ENCODE measurements at places on chromosomes 6 and 20.

- DNase-seq = no peak
These were observed 6.0 kb upstream of the TJAP1 start for GRCh38 chr6:43471399-43471798.

GRCh38 chr6:144248476-144249301, 36.4 kb upstream of the UTRN start:
- no peak for DNase-seq

GRCh38 chr6:110814102-110815014, 911 bp downstream of the CDK19 start:
- peak; percentile 56 for DNase-seq

DNA sequence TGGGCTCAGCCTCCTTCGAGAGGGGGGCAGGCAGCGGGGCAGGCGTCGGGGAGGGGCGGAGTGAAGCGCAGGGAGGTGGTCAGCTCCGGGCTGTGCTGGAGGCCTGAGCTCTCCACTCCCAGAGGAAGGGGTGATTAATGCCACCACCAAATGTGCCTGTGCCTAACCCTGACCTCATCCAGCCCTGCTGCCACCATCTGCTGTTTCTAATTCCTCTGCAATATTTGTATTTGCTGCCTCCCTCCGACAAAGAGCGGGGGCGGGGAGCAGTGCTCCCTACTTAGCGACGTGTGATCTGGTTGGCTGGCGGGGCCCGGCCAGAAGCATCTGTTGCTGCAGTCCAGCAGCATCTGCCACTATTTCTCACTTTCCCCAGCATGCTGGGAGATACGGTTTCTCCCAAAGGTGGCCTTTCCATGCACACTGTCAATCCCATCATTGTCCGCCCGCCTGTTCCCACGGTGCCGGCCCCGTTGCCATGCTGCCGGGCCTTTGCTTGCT, 47.0 kb downstream of the DLL1 start:
- DNase-seq = no peak

- no peak for DNase-seq
These were observed 335.0 kb upstream of the SYNCRIP start for GRCh38 chr6:85977661-85978060.

- no peak for DNase-seq
These were observed 49.6 kb upstream of the PTPRK start for GRCh38 chr6:128569732-128570679.

DNA sequence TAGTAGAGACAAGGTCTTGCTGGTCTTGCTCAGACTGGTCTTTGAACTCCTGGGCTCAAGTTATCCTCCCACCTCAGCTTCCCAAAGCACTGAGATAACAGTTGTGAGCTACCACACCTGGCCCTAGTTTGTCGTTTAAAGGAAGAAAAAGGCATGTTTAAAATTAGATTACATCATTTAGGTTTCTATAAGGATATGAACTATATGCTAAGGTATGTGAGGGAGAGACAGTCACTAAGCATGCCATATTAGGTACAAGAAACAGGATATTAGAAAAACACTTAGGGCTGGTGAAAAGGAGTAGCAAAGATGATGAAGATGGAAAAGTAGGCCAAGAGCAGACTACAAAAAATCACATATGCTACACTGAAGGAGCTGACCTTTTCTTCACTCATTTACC, 106.4 kb downstream of the ASCC3 start:
- DNase-seq = no peak

- no peak for DNase-seq
These were observed 77.0 kb downstream of the TBX18 start for GRCh38 chr6:84687431-84687830.

DNA sequence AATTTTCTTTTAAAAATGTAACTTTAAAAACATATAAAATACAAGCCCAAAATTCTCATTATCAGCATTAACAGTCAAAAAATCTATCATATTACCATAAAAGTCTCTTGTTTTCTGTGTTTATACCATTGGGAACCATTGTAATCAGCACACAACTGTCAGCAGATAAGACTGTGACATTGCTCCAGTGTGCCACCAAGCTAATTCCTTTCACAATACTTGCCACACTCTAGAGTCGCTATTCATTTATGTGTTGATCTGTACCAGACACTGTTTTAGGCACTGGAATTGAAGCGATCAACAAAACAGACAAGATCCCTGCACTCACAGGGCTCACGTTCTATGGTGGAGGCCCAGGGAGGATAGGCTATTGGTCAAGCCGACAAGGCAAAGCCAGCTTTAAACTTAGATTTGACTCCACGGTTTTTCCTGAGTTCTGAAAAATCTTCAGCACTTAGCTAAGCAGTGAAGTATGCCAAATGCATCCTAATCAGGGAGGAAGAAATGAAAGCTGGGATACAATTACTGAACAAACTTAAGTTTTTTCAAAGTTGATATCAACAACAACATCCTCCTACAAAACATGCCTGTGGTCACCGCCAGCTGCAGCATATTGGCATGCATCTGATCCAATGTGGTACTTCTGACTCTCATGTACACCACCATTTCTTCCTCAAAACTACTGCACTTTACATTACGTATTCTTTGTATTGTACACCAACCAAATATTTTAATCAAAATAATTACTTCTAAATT, 60.5 kb downstream of the GMDS start:
- DNase-seq = no peak

DNA sequence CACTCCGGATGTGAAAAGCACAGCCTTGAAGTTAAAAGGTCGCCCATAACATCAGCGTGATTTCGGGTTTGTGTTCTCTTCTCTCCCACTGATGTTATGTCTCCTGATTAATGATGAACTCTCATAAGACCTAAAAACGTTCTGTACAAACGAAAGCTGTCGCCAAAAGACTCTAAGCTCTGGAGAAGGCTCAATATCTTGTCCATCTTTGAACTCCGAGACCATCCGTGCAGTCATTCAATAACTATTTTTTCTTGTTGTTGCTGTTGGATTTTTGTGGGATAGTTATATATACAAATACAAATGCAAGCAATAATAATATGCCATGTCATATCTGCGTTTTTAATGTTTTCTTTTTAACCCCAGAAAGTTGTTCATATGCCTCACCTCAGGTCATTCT, 291.8 kb upstream of the MARCKS start:
- no peak for DNase-seq

DNA sequence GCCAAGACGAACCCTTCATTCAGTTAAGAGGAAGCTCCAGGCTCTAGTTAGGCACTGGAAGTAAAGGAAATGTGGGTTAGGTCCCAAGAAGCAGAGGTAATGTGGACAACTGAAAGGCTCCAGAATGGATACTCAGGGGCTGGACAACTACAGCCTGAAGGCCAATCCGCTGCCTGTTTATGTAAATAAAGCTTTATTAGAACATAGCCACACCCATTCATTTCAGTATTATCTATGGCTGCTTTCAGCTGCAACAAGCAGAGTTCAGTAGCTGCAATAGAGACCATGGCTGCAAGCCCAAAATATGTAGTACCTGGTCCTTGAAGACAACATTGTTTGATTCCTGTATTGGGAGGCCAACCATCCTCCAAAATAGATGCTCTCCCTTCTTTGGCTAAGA, 100.8 kb upstream of the MRPS10 start:
- no peak for DNase-seq

- no peak for DNase-seq
These were observed 512.8 kb downstream of the MAFB start for GRCh38 chr20:40176098-40176841.

GRCh38 chr6:159594750-159595117, 98.3 kb downstream of the SOD2 start:
- no peak for DNase-seq

- DNase-seq = no peak
These were observed 37.3 kb downstream of the IPCEF1 start for GRCh38 chr6:154319231-154319858.

- no peak for DNase-seq
These were observed 550.3 kb downstream of the UTRN start for GRCh38 chr6:144835322-144835973.

DNA sequence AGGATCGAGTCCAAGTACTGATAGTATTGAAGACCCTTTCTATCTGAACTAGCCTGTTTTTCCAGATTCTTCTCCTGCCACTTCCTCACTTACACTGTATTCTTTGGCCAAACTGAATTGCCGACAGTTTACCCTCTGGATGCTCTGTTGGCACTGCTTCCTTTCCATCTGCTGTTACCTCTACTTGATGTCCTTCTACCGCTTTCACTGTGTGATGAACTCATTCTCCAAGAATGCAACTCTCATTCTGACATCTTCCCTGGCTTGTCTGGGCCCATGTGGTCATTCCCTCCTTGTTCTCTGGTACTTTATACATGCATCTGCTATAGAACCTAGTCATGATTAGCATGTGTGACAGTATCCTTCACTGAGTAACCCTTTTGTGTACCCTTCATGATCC, 16.3 kb downstream of the RPRD1B start:
- DNase-seq = no peak

DNA sequence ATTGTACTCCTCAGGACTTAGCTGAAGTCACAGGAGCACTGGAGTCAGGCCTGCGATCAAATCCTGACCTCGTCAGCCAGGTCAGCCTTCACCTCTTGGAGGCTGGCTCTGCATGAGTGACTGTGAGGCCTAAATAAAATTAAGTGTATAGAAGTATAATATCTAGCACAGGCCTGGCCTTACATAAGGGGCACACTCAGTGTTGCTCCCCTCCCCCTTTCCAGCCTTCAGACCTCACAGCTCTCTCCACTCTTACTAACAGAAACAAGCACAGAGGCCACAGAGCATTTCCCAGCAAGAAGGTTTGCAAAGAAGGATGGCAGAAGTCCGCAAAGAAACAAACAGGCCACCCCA, 84.8 kb downstream of the TRERF1 start:
- no peak for DNase-seq

DNA sequence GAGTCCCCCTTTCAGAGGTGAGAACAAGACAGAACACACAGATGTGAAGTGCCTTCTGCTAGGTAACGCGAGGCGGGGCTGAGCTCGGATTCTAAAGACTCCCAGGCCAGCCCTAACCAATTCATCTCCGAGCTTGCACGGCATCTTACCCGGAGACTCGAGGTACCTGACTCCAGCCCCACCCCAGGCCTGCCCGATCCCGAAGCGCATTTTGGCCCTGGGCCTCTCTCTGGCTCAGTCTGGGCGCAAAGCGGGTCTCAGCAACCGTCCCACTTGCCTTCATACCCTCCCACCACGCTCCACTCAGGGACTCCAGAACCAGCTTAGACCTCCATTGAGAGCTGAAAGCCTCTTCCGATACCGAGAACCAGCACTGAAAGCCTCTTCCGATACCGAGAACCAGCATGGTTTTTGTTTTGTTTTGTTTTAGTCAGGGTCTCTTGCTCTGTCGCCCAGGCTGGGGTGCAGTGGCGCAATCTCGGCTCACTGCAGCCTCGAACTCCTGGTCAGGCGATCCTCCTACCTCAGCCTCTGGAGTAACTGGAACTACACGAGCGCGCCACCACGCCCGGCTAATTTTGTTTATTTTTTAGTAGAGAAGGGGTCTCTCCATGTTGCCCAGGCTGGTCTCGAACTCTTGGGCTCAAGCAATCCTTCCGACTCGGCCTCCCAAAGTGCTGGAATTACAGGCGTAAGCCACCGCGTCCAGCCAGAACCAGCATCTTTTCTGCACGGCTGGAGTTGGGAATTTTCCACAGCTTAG, 557 bp upstream of the DYNLRB1 start:
- DNase-seq = no peak

DNA sequence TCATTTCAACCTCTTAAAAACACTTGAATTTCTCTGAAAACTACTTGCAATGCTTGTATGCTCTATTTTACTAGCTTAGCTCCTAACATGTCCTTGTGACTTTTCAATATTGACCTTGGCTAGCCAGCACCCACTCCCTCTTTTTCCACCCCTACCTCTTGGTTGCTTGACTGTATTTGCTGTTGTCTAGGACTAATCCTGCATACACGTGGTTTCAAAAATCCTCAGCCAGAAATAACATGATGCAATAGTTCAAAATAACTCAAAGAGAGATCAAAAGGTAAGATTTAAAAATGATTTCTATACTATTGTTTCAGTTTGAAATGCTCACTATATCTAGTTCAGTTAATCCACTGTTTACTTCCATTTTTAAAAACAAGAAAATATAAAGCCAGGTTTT, 102.3 kb upstream of the TBX18 start:
- DNase-seq = no peak

GRCh38 chr6:107156617-107157016, 41.3 kb upstream of the BEND3 start:
- DNase-seq = no peak

GRCh38 chr6:97102145-97102790, 177.7 kb downstream of the KLHL32 start:
- DNase-seq = no peak

GRCh38 chr6:168782187-168782751, 341.3 kb downstream of the SMOC2 start:
- no peak for DNase-seq

DNA sequence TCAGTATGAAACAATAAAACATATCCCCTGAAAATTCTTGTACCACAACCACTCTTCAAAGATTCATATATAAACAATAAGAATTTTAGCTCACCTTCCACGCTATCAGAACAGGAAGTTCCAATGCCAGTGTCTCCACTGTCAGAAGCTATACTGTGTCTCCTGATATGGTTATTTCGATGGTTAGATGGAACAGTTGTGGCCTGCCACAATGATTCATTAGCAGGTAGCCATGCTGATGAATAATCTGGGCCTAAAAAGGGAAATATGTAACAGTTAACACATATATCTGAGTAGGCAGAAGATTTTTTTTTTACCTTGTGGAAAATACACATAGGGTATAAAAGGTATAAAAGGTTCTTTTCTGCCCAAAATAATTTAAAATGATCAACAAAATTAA, 19.0 kb downstream of the CEP85L start:
- no peak for DNase-seq

DNA sequence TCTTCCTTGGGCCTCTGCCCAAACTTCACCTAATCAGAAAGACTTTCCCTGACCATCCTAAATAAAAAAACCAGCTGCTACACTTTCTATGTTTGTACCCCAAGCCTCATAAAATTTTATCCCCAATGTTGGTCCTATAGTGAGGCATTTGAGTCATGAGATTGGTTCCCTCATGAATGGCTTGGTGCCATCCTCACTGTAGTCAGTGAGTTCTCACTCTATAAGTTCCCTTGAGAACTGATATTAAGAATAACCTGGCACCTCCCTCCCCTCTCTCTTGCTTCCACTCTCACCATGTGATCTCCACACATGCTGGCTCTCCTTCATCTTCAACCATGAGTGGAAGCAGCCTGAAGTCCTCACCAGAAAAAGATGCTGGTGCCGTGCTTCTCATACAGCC, 316.9 kb upstream of the PRDM1 start:
- no peak for DNase-seq
